ENCODE measurements at places on chromosomes 5 and 9.

DNA sequence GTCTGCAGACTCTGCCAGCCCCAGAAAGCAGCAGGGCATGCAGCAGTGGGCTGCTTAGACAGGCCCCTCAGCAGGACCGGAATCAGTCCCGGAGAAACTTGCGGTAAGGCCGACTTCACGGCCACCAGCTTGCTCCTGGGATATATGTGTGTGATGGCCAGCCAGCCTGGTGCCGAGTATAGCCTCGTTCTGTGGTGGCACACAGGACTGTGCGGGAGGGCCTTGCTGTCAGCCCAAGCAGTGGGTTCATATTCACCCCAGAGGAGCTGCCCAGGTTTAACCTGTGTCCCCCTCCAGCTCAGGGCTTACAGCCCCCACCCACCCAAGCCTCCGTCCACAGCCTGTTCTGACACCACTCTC is 112.9 kb downstream of the DAB2IP start:
- DNase-seq: no peak

GRCh38 chr5:110342683-110343082 is 383.8 kb downstream of the TMEM232 start:
- no peak for DNase-seq

DNA sequence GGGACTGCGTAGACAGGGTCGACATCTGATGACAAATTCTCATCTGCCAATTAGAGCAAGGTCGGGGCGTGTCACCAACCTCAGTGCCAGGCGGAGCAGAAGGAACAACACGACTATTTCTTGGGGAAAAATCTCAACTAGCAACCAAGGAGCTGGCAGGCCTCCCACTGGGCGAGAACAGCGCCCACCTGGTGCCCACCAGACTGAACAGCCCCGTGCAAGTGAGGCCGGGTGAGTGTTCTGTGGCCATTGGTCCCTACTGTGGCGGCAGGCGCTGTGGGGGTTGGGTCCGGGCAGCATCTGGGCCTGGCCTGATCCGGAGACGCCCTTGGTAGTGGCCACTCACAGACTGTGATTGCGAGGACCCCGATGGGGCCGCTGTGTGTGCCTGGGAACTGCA is 11.5 kb downstream of the NOTCH1 start:
- DNase-seq: no peak

GRCh38 chr9:137294091-137294680 is 7.9 kb downstream of the NRARP start:
- no peak for DNase-seq

GRCh38 chr9:125260561-125260960 is 1.1 kb upstream of the GAPVD1 start:
- no peak for DNase-seq

DNA sequence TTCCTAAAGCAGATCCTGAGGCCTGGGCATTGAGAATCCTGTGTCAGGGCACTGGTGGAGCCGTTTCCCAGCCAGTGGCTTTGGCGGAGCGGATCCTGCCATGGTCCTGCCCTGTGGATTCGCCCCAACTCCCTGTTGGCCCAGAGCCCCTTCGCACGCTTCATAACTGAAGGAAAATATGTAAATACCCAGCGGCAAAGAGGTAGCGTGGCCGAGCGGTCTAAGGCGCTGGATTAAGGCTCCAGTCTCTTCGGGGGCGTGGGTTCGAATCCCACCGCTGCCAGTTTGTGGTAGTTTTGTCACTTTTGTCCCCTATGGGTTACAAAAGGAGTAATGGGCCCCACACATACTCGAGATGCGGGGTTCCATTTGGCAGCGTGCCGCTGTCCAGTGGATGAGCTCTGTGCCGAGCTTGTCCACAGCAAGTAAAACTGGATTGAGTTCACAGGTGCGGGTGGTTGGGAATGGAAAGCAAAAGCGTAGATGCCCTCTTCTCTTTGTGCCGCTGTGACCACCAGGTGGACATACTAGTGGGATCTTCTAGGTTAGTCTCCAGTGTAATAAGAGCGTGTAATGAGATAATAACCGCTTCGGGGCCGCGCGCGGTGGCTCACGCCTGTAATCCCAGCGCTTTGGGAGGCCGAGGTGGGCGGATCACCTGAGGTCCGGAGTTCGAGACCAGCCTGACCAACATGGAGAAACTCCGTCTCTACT is 17.3 kb downstream of the TRIM7 start:
- DNase-seq: no peak

DNA sequence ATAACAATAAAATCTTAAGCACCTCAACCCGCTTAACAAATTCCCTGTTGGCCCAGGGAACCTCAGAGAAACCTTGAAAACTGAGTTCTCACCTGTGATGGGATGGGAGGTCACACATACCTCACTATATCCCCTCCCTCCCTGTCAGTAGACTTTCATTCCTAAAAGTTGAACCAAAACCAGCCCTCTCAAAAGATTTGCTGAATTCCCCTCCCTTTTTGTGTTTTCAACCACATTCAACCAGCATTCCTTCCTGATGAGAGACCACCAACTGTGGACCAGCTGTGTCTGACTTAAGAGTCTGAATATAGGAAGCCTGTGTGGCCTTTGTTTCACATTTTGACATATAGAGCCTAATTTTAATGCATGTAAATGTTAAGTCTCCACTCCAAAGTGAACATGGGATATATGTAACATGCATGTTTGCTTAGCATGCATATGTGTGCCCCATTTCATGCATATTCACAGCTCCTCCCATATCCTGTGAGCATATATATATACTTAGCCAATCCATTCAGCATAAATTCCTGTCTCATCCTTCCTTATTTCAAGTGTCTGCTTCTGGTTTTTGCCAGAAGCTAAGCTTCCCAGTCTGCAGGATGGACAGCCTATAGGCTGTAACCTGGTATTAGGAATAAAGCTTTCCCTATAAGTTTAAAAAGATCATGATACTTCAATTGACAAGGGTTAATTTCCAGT is 604.6 kb downstream of the PTPRD start:
- DNase-seq: no peak

- DNase-seq: no peak
Observed at GRCh38 chr5:66821688-66822429, 225.7 kb downstream of the MAST4 start.

- no peak for DNase-seq
Observed at GRCh38 chr5:9197881-9198260, 348.0 kb downstream of the SEMA5A start.

- DNase-seq: no peak
Observed at GRCh38 chr9:89313842-89314241, 2.8 kb downstream of the CKS2 start.

Data from stimulated activated CD8-positive, alpha-beta memory T cell treated with anti-CD3 and anti-CD28 coated beads, Interleukin-7, amount 100 ng/mL, for 1 hour (primary cell).